ENCODE measurements at places on chromosomes 16 and 17.

DNA sequence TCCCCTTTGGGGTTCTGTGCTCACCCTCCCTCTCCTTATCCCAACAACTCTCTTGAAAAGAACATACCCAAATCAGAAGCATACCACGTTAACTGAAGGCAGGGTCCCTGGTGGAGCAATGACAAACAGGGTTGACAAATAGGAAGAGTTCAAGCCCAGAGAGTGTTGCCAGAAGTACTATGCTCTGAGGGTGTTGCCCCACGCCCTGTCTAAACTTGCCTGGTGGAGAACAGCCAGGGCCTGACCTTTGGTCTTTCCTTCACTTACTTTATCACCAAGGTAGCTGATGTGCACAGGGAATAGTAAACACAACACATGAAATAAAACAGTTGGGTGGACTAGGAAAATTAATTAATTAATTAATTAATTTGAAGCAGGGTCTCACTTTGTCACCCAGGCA is 23.3 kb downstream of the ZNF75A start:
- DNase-seq: no peak

- DNase-seq: no peak
These were observed 2.5 kb upstream of the MT1X start for GRCh38 chr16:56679818-56680217.

GRCh38 chr16:1310832-1311200 is 1.4 kb downstream of the UBE2I start:
- DNase-seq: peak; percentile 43

DNA sequence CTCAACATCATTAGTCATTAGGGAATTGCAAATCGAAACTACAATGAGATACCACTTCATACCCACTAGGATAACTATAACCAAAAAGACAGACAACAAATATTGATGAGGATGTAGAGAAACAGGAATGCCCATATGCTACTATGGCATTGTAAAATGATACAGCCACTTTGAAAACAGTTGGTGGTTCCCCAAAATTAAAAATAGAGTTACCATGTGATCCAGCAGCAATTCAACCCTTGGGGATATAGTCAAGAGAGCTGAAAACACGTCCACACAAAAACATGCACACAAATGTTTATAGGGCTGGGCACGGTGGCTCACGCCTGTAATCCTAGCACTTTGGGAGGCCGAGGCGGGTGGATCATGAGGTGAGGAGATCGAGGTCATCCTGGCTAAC is 10.0 kb upstream of the PECAM1 start:
- no peak for DNase-seq

GRCh38 chr16:84785843-84786581 is 33.8 kb upstream of the CRISPLD2 start:
- no peak for DNase-seq

DNA sequence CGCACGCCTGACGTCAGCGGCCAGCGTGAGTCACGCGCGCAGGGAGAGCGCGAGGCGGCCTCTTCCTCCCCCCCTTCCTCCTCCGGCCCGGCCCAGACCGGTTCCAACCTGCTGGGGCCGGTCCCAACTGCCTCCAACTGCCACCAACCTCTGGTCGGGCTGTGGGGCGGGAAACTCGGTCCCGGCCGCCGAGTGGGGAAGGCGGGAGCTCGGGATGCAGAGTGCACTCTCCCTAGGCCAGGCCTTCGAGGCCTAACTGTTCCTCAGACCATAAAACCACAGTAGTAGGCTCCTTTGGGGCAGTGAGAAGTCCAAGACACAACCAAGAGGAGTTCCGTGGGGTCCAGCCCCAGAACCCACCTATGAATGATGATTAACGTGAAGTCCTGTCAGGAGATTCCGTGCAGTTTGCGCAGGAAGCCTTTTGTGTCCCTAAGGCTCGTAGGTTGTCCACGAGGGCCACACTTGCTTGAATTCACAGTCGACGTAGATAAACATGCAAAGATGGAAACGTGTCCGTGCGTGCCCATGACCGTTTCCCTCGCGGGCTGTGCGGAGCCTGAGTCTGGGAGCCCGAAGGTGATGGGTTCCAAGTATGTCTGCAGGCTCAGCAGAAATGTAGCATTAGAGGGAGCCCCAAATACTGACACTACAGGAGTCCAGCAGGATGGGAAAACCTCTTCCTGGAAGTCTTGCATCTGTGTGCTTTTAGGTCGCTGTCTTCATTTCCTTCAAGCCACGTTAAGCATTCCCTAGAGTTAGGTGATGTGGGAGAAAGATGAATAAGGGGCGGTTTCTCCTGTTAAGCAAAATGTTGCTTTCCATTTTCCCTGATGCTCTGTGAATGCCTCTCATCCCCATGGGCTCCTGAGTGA is 647 bp downstream of the UNK start:
- peak; percentile 86 for DNase-seq

DNA sequence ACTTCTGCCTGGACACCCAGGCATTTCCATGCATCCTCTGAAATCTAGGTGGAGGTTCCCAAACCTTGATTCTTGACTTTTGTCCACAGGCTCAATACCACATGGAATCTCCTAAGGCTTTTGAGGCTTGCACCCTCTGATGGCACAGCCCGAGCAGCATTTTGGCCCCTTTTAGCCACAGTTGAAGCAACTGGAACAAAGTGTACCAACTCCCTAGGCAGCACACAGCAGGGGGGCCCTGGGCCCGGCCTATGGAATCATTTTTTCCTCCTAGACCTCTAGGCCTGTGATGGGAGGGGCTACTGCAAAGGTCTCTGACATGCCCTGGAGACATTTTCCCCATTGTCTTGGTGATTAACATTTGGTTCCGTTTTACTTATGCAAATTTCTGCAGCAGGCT is 32.0 kb downstream of the ABCC1 start:
- DNase-seq: no peak

- no peak for DNase-seq
These were observed 30.7 kb upstream of the MED9 start for GRCh38 chr17:17445925-17446665.

GRCh38 chr16:50478773-50479149 is 69.4 kb upstream of the NKD1 start:
- no peak for DNase-seq

- no peak for DNase-seq
These were observed 105.4 kb upstream of the RBFOX1 start for GRCh38 chr16:7227229-7227721.

- no peak for DNase-seq
These were observed 11.2 kb downstream of the PPY start for GRCh38 chr17:43931062-43931571.

GRCh38 chr17:81432941-81433340 is 37.7 kb downstream of the BAHCC1 start:
- DNase-seq: no peak

- DNase-seq: no peak
These were observed 247.2 kb downstream of the XYLT1 start for GRCh38 chr16:17223576-17223975.

DNA sequence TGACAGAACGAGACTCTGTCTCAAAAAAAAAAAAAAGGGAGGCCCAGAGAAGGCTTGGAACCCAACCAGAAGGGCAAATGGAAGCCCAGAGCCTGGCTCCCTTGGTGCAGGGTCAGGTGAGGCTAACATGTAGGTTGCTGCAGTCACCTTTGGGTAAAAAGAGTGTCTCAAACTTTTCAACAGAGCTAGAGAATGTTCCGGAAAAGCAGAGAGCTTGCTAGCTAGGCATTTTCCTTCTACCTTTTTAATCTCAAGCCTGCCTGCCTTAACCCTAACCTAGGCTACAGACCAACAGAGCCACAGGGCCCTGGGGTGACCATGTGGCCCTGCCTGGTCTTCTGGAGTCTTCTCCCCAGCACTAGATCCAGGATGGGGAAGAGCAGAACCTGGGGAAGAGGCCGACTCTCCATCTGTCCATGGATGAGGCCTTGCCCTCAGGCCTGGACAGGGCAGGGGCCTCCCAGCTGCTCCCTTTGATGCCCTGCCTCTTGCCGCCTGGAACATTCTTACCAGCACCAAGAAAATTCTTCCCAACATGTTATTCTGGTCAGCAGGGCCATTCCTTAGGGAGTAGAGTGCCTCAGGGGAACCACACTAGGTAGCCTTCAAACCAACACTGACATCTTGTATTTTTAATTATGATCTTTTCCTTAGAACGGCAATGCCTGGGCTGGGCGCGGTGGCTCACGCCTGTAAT is 30.1 kb downstream of the SLC43A2 start:
- no peak for DNase-seq

DNA sequence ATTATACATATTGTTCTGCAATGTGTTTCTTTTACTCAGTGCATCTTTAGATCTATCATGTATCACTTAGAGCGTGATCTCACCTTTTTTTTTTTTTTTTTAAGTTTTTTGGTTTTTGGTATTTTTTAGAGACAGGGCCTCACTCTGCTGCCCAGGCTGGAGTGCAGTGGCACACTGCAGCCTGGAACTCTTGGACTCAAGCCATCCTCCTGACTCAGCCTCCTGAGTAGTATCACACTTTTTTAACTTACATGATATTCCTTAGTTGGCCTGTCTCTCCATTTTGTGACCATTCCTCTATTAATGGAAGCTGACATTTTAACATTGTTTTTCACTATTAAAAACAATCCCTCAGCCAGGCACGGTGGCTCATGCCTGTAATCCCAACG is 4.7 kb upstream of the MPO start:
- DNase-seq: no peak

DNA sequence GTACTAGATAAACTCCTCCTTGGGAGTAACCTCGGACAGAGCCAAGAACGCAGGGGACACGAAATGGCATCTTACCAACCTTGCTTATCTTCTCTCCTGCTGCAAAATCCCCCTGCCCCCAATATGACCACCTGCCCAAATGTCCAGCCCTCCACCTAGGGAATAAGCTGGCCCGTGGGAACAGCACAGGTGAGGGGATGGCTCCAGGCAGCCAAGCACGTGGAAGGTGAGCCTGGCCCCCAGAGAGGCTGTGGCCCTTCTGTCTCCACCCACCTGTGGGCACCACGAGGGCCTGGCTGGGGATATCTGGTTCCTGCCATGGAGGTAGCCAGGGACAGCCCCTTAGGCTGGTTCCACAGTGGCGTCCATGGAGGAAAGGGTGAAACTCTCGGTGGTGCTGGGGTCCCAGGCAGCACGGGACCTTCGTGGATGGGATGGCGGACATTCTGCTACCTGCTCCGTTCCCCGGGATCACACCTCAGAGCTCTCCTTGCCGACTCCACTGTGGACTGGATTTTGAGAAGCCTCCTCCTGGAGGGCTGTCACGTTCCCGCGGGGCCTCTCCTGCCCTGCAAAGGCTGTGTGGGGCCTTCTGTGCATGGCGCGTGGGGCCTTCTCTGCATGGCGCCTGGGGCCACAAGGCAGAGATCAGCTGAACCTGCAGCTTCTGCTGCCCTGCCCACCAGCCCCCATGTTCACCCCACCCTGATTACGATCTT is 388.5 kb upstream of the TNRC6C start:
- no peak for DNase-seq

- no peak for DNase-seq
These were observed 11.4 kb downstream of the SPNS2 start for GRCh38 chr17:4509923-4510617.

- no peak for DNase-seq
These were observed 19.3 kb upstream of the RAI1 start for GRCh38 chr17:17661834-17662385.

GRCh38 chr16:4795181-4795827 is at the start of gene SMIM22:
Gene SMIM22, plus strand, starts transcription at chr16:4795369. Its CDS starts 366 bp downstream, at chr16:4795735.
- no peak for DNase-seq

- DNase-seq: no peak
These were observed 32.0 kb upstream of the MRPS23 start for GRCh38 chr17:57881783-57882351.

GRCh38 chr16:19210968-19211367 is 42.9 kb downstream of the SYT17 start:
- no peak for DNase-seq

- no peak for DNase-seq
These were observed 9.1 kb downstream of the ASPHD1 start for GRCh38 chr16:29909391-29909790.

DNA sequence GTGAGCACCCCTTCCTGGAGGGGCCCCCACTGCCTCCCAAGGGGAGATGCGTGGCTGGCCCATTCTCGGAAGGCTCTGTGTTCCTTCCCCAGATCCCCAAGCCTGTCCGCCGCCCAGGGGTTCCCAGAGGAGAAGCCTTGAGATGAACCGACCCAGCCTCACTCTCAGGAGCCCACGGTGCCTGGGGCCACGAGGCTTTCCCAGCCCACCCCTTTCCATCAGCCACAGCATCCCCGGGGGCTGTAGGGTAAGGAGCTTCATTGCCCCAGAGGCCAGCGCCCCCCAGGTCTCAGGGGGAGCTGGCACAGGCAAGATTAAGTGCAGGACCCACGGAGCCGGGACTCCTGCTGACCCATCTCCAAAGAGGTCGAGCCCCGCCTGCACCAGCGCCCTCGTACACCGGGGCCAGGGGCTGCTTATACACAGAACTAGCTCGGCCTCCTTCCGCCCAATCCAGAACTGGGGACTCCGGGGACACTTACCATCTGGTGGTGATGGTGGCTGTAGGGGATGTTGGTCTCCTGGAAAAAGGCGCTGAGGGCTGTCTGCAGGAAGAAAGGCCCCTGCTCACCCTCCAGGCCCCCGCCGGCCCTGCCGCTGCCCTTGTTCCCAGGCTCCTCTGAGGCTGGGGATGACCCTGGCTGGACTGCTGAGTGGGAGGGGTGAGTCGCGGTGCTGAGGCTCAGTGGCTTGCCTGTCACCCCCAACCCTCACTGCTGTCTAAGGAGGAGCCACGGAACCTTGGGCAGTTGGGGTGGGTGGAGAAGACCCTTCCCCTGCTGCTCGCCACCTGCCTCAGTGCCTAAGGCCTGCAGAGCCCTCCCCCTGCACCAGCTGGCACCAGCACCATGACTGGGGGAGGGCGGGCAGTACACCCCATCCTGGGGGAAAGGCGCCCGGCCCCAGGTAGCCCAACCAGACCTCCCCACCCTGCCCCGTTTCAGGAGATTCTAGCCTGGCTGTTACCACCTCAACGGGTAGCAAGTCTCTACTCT is 4.4 kb downstream of the UBALD1 start:
- no peak for DNase-seq

GRCh38 chr17:31877911-31878702 is 19.1 kb upstream of the COPRS start:
- DNase-seq: no peak

GRCh38 chr16:29784901-29785500 is 5.5 kb upstream of the KIF22 start:
- peak; percentile 75 for DNase-seq

- DNase-seq: no peak
These were observed 5.1 kb downstream of the GPR142 start for GRCh38 chr17:74372426-74372825.

DNA sequence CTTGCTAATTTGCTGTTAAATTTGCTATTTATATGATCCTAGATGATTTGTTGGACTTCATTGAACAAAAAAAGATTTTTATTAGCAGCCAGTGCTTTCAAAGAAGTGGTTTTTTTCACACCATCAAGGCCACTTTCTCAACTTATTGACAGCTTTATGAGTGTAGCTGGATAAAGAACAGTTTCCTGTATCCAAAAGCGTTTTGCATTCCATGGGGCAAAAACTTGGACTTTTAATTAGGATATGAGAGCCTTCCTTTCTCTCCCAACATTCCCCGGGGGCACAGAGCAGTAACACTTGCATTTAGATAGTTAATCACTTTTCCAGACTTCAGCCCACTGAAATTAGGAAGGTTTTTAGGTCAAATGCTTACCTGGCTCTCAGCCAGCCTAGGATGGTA is 177.1 kb upstream of the ELAC2 start:
- no peak for DNase-seq
